Stimulated activated CD4-positive, alpha-beta T cell treated with anti-CD3 and anti-CD28 coated beads, Interleukin-1b, Interleukin-23, amount 100 ng/mL, for 1 hour (primary cell): ENCODE measurements at places on chromosomes 6 and 20.

- no peak for DNase-seq
These were observed 62.5 kb downstream of the CNKSR3 start for GRCh38 chr6:154447954-154448353.

DNA sequence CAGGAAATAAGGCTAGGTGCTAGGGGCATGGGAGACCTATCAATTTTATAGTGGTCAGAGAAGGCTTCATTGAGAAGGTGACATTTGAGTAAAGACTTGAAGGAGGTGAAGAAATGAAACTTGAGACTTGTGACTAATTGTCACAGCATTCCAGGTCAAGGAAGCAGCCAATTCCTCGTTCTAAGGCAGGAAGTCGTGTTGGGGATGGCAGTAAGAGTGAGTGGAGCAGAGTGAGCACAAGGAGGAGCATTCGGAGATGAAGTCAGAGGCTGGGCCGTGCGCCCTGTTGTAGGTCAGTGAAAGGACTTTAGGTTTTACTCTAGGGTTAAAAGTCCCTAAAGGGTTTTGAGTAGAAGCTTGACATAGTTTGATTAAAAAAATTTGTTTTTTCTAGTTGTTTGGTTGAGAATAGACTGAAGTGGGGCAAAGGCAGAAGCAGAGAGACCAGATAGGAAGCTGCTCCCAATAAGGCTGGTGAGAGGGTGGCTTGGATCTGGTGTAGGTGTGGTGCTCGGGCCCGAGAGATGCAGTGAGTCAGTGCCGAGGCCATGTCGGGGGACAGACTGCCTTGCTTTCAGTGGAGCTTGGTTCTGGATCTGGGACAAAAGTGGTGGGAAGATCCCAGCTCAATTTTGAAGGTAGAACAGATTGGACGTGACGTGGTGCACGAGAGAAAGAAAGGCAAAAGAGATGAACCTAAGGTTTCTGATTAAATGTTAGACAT is 2.6 kb upstream of the RSPH3 start:
- no peak for DNase-seq

DNA sequence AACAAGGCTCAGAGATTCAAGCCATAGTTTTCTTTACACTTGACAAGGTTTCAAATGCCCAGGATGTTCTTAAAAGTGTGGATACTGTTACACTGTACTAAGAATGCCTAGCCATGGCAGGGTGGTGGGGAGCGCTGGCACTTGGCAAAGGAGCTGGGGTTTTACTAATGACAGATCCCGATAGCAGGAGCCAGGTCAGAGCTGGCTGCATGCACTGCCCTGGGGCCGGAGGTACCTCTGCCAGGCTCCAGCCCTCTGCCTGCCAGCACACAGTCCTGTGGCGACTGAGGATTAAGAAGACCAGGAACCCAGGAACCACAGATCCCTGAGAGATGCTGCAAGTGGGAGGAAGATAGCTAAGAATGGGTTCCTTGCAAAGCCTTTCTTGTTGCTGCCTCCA is 260.3 kb downstream of the ALDH8A1 start:
- DNase-seq, result no peak

GRCh38 chr20:62818592-62819493 is 2.0 kb downstream of the COL9A3 start:
- no peak for DNase-seq

GRCh38 chr20:62739067-62739466 is 30.4 kb downstream of the NTSR1 start:
- no peak for DNase-seq

DNA sequence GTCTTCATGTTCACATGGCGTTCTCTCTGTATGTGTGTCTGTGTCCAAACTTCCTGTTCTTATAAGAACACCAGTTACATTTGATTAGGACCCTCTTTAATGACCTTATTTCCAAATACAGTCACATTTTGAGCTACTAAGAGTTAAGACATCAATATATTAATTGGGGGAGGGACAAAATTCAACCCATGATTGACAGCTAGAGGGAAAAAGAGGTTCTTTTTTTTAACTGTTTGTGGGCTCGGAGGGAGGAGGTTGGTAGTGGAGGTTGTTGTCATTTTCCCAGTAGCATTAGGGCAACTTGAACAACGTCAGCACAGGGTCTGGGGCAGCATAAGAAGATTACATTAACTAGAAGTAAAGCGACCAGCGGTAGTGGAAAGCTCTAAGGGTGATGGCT is 2.3 kb upstream of the GMDS start:
- no peak for DNase-seq

DNA sequence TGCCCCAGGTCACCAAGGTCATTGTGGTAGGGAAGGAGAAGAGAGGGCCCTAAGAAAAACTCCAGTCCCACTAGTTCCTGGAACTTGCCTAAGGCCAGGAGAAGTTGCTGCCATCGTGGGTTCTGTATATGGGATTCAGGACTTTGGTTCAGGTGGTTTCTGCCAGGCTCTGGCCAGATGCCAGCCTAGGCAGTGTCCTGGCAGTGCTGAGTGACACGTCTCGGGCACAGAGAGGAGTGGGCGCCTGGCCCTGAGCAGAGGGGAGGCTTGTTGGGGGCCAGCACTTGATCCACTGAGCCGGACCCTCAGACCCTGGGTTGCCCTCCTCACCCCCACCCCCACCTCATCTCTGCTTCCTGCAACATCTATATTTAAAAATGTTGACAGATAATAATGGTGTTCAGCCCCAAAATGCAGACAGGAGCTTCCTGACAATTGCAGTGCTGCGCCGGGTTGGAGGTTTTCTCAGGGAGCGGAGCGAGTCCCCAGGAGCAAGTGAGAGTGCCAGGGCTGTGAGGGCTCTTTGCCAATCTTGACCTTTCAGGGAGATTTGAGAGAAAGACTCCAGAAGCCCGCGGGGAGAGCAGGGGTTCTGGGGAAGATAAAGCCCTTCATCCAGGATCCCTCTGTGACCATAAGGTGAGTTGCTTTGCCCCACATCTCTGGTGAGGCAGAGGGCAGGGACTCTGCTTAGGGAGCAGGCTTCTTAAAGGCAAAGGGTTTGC is 71.9 kb downstream of the PHACTR3 start:
- no peak for DNase-seq

GRCh38 chr20:53901497-53902096 is 168.8 kb downstream of the BCAS1 start:
- DNase-seq, result no peak
